ENCODE measurements at places on chromosomes 16 and 17.

- no peak for DNase-seq
Measured at GRCh38 chr16:4378161-4378666, 6.6 kb downstream of the VASN start.

DNA sequence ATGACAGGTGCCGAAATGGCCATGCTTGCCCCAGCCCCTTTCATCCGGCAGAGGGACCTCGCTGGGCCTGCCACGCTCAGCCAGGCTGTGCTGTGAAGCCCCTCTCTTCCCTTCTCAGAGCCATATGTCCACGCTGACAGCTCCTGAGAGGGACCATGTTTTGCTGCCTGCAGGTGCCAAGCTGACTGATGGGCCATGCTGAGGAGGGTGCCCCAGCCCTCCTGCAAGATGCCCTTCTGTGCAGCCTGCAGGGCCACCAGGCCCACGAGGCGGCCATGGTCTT is 33.1 kb upstream of the CDH15 start:
- no peak for DNase-seq

GRCh38 chr17:2051933-2052559 is 2.9 kb upstream of the HIC1 start:
- no peak for DNase-seq

DNA sequence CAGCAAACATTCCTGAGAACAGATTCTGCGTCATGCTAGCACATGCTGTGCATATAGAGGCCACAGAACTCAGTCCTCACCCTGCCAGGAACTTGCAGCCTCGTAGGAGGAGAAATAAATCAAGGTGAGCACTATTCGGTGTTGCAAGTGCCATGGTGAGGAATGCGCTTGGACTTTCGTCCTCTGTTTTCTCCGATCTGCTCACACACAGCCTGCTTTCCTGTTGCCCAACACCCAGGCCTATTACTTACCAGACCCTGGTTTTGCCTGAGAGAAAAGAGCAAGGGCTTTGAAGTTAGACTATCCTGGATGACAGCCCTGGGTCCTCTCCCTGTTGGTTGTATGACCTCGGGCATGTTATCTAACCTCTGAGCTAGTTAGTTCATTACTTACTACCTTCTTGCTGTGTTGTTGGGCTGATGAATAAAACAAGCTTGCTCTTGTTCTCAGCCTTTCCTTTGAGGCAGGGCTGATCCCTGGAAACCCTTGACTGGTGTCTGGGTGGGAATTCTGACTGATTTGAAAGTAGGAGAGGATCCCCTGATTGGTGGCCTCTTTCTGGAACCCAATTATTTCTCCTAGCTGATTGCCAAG is 2.9 kb downstream of the ACSF2 start:
- peak; percentile 80 for DNase-seq

- DNase-seq: peak; percentile 27
Measured at GRCh38 chr16:71855937-71856662, 10.3 kb downstream of the ATXN1L start.

DNA sequence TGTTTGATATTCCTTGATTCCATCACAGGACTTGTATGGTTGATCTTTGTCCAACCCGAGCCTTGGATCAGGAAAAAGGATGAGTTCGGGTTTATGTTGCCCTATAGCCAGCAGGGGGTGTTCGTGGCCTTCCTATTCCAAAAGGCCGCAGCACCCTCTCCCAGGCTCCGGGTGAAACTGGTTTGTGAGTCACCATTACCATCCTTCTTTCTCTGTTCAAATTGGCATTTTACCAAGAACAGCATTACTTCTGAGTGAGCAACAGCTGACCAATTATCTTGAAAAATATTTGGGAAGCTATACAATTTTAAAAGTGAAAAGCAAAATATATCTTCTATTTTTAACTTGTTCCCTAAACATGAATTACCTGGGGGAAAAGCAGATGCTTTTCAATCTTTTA is 24.3 kb upstream of the KRT20 start:
- peak; percentile 97 for DNase-seq

DNA sequence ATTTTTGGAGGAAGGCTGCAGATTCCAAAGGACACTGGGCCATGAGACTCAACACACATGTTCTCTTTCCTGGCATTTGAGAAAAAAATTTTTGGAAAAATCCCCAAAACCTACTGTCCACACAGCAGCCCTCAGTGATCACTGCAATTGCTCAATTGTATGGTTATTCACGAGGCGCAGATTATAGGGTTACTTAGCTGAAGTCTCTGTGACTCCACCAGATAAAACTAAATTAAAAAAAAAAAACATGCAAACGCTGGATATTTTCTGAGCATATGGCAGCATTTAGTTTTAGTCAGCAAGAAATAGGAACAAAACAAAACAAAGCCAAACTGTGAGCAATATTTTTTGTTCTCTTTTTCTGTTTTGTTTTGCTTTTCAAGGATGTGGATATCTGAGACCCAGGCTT is 83.8 kb upstream of the FAM20A start:
- DNase-seq: peak; percentile 39

- no peak for DNase-seq
Measured at GRCh38 chr17:50058296-50058953, 2.5 kb downstream of the ITGA3 start.

DNA sequence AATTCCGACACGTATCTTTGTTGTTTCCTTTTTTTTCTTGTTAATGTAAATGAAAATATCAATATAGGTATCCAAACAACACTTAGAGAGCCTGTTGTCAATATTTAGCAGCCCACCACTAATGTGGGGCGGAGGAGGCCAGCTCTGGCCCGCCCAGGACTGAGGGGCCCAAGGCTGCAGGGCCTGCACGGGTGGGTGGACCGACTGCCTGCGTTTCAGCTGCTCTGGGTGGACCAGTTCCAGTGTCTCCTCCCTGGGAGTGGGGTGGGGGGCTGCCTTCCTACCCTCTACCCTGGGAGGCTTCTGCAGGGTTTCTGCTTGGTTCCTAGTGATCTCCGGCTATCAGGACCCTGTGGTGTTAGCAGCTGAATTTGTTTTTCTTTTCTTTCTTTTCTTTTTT is 15.9 kb upstream of the ADGRG1 start:
- DNase-seq: no peak

DNA sequence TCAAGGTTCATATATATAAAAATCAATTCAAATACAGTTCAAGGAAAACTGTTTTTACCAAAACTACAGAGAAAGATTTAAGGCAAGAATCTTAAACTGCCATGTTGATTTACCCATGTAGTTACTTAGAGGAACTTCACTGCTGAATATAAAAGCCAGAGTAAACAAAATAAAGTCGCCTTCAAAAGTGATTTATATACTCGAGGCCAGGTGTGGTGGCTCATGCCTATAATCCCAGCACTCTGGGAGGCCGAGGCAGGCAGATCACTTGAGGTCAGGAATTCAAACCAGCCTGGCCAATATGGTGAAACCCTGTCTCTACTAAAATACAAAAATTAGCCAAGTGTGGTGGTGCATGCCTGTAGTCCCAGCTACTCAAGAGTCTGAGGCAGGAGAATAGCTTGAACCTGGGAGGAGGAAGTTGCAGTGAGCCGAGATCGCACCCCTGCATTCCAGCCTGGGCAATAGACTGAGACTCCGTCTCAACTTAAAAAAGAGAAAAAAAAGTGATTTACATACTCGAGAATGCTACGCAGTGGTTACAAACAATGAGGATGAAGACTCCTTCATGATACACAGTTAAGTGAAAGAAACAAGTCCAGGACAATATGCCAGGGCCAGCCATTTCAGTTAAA is 54.1 kb upstream of the CNEP1R1 start:
- no peak for DNase-seq

- no peak for DNase-seq
Measured at GRCh38 chr17:62716834-62717588, 89.5 kb downstream of the MRC2 start.

DNA sequence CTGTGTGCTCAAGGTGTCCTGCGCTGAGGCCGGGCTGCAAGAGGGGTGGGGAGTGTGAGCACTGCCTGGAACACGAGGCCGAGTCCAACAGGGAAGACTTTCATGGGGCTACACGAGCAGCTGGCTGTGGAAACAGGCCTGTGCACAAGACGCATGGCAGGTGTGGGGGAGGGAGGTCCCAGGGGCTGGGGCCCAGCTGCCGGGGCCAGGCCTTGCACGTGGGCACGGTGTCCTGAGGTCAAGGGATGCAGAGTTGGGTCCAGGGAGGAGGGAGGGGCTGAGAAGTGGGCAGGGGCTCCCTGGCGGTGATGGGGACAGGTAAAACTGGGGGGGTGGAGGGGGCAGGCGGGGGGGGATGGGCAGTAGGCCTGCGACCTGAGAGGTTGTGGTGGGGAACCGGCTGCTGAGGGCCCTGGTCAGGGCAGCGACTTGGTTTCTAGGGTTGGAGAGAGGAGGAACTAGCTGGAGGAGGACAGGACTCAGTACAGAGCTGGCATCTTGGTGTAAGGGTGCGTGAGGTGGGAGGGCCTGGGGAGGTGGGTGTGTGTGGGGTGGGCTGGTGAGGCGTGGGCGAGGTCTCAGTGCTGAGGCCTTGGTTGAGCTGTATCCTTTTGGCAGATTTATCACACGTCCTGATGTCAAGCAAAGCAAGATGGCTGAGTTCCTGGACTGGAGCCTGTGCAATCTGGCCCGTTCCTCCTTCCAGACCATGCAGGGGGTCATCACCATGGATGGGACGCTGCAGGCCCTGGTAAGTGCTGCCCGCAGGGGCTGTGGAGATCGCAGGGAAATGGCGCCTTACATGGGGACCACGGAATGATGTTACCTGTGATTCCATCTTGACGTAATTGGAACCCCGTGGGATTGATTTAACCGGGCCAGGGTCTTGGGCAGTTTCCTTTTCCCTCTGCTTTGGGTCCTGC is 29.4 kb downstream of the TBCD start:
- no peak for DNase-seq

DNA sequence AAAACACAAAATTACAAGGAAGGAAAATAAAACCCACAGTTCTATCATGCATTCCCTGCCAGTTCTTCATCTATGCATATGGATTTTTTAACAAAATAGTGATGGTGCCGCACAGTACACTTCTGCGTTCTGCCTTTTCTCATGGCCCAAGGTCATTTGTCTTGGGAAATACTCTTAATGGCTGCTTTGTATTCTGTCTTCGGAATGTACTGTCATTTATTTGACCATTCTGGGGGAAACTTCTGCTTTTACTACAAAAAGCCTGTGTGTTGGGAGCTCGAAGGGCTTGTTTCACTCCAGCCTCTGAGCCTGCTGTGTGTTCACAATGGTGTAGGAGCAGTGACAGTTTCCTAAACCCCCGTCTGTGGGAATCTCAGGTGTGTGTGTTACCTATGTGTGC is 82.8 kb upstream of the SEC14L1 start:
- DNase-seq: no peak

DNA sequence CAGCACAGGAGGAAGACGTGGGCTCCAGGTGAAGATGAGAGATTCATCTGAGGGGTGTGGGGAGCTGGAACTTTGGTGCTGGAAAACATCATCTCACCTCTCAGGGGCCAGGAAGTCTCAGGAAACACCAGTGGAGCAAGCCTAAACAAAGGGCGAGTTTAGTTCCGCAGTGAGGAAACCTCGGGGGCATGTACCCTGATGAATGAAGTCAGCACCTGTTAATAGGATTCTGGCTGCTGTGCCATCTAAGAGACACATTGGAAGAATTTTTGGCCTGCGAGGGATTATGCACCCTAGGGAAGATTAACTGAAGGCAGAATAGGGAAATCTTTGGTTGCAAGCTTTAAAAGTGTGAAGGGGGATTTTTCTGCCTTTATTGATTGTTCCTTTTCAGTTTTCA is 94.7 kb upstream of the CACNG5 start:
- DNase-seq: no peak

DNA sequence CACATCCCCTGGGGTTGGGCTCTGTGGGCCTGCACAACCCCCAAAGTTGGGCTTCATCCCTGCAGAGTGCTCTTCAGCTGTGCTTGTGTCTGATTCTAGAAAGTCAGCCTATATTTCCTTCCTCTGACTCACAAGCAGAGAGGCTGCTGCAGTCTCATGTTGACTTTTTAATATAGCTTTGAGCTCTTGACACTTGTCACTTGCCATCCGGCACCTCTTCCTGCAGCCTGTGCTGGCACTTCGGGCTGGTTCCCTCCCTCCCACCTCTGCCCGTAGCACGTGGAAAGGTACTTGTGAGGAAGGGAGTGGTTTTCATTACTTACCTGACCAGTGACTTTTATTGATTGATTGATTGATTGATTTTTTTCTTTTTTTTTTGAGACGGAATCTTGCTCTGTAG is 19.0 kb upstream of the JPT2 start:
- no peak for DNase-seq

GRCh38 chr17:58084317-58084981 is 1.2 kb downstream of the DYNLL2 start:
- peak; percentile 7 for DNase-seq

DNA sequence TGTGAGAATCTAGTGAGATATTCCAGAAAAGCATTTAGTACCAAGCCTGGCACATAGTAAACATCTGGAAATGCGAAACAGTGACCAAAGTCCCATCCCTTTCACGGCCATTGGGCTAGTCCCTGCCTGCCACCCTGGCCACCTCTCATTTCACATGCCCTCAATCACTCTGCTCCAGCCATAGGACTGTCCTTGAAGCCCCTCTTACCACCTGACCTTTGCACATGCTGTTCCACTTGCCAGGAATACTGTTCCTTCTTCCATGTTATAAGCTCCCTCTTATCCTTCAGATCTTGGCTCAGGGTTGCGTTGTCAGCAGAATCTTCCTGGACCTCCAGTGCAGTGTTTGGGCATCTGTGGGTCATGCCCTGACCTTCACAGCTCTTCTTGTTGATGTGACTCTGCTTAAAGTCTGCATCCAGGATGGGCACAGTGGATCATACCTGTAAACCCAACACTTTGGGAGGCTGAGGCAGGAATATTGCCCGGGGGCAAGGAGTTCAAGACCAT is 2.1 kb downstream of the MYO15A start:
- DNase-seq: no peak

GRCh38 chr16:57013229-57013628 is 23.9 kb downstream of the NLRC5 start:
- DNase-seq: no peak

DNA sequence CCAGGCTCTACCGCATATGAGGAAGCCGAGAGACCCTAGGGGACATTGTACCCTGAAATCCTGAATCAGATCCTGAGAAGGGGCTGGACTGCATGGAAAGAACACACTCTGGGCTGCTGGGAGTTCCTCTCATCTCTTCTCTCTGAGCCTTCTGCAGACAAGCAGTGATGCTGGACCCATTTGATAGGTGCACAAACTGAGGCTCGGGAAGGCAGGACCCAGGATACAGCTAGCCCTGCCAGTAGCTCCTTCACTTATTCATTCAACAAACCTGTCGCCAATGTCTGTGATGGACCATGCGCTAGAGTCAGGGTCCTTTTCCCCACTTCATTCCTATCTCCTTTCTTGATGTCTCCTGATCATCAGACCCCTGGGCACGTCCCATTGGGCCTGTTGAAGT is 1.9 kb downstream of the SBK1 start:
- no peak for DNase-seq

DNA sequence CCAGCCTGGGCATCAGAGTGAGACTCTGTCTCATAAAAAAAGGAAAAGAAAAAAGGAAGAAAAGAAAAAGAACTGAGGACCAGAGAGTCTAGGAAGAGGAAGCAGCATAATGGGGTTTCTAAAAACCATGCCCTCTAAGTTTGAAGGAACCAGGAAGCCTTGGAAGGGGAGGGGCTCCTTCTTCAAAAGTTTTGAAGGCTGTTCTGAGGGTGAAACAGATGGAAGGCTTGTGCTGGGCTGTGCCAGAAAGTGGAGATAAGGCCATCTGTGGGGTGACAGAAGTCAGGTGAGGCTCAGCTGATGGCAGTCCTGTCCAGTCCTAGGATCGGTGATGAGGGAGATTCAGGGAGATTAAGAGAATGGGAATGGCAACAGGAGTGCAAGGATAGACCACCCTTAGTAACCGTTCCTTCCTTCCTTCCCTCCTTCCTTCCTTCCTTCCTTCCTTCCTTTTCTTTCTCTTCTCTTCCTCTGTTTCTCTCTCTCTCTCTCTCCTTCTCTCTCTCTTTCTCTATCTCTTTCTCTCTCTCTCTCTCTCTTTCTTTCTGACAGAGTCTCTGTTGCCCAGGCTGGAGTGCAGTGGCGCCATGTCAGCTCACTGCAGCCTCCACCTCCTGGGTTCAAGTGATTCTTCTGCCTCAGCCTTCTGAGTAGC is 182.6 kb downstream of the NTN1 start:
- no peak for DNase-seq

Data from umbilical cord (tissue), 2 donors.